ENCODE measurements at places on chromosomes 12 and 14. TPM values are rescaled to one million over a fixed set of nuclear protein-coding genes. Genes with fewer than 3 reads are reported as not detected.

TBPL2 gene
- total RNA-seq, result not detected

CELA1 gene
- total RNA-seq, result not detected

GRCh38 chr12:59859171-59859510 lies 263.3 kb downstream of the SLC16A7 start:
- DNase-seq, result no peak

GRCh38 chr12:78534311-78534710 lies 330.3 kb upstream of the SYT1 start:
- DNase-seq, result no peak

LRCOL1 gene
- total RNA-seq, result not detected

AMIGO2 gene
- total RNA-seq, result 3.3 TPM

EIF2S3B gene
- 5.3 TPM for total RNA-seq

LMNTD1 gene
- total RNA-seq, result not detected

DNA sequence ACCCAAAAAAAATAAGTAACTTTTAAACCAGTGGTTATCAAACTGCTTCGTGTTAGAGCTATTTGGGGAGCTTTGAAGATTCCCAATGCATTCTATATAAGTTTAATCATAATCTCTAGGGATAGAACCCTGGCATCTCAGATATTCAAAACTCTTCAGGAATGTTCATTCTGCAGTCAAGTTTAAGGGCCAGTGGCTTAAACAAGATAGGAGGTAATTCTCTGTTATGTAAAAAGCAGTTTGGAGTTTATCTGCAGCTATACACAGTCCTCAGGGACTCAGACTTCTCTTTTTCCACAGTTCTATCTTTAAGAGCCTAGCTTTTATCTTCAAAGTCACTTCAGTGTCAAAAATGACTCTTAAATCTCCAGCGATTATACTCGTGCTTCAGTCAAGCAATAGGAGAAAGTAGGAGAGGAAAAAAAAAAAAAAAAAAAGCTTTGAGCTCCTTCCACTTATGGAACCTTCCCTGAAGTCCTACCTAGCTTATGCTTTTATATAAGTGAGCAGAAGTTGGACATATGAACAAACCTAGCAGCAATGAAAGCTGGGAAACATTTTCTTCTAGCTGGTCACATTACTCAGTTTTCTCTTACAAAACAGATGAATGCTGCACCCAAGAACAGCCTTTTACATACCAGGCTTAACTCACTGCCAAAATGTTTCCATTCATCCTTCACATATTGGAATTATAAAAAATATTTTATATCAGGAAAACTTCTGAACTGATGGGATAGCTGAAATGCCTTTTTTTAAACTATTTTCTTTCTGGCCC lies 302.8 kb downstream of the FSCB start:
- DNase-seq, result no peak

GRCh38 chr14:73238424-73238852 lies 1.1 kb downstream of the PAPLN start:
- DNase-seq, result no peak

- DNase-seq, result no peak
Observed at GRCh38 chr14:73230051-73230450, 7.3 kb upstream of the PAPLN start.

DNA sequence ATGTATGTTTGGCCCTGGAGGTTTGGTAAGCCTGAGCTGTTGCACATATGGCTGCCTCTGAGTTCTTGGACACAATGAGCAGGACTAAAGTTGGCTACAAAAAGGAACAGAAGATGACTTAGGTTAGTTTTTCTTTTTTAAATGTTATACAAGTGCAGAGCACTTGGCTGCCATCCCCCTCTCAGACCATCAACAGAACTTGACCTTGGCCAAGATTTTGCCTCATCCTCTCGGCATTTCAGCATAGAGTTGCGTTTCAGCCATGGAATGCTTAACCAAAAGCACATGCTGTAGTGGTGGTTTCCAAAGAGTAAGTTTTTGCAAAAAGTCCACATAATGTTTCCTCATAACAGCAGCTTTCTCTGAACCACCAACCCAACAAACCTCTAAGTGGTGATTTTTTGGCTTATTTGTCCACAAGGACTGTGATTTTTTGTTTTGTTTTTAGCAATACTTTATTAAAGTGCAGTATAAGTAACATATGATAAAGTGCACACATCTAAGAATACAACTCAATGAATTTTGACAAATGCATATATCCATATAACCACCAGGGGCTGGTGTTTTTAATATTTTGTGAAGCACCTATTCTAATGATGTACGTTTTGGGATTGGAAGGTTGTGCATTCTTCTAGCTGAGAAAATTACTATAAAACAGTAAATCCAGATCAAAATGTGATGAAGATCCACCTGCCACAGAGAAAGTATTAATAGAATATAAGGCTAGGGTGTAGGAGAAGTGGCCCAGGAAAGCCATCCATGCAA lies 12.1 kb upstream of the GALNT16 start:
- DNase-seq, result no peak

DNA sequence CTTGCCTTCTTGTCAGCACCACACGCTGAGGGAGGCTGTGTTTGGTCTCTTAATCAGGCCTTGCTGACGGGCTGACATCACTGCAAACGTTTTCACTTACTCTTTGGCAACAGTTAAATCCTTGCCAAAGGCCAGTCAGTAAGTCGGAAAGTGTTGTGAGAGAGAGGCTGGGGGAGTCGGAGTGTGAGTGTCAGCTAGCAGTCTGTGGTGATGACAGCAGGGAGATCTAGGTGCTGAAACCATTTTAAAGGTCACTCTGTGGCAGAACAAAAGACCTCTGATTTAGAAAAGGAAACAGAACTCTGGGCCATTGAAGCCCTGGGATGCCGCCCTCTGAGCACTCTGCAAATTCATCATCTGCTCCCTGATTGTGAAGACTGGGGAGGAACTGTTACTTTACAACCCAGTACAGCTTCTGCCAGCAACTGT lies 143.5 kb downstream of the PAX9 start:
- DNase-seq, result no peak

GRCh38 chr14:49051328-49052060 lies 534.7 kb downstream of the RPS29 start:
- DNase-seq, result no peak

HOXC12 gene
- total RNA-seq, result not detected

IL26 gene
- total RNA-seq, result not detected

AMDHD1 gene
- not detected for total RNA-seq

GRCh38 chr12:68865399-68866164 lies 57.6 kb downstream of the MDM2 start:
- DNase-seq, result no peak

Data from H1 (cell line).